ENCODE measurements at places on chromosomes 12 and 14.
A peak's percentile ranks its signal among the peaks of the same experiment; 100 is the strongest.

DNA sequence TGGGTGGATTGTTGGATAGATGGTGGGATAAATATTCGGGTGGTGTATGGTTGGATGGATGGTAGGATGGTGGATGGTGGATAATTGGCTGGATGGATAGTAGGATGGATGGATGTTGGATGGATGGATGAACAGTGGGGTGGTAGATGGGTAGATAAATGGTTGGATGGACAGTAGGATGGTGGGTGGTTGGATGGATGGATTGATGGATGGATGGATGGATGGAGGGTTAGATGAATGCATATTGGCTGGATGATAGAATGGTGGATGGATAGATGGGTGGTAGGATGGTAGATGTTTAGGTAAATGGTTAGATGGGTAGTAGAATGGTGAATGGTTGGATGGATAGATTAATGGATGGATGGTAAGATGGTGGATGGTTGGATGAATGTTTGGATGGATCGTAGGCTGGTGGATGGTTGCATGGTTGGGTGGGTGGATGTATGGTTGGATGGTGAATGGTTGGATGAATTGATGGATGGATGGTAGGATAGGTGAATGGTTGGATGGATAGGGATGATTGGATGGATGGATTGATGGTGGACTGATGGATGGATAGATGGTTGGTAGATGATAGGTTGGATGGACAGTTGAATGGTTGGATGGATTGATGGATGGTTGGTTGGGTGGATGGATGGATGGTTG lies 23.6 kb downstream of the ZBTB42 start:
- no peak for DNase-seq

DNA sequence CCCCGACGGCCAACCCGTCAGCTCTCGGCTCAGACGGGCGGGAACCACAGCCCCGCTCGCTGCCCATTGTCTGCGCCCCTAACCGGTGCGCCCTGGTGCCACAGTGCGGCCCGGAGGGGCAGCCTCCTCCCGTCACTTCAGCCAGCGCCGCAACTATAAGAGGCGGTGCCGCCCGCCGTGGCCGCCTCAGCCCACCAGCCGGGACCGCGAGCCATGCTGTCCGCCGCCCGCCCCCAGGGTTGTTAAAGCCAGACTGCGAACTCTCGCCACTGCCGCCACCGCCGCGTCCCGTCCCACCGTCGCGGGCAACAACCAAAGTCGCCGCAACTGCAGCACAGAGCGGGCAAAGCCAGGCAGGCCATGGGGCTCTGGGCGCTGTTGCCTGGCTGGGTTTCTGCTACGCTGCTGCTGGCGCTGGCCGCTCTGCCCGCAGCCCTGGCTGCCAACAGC lies at the start of gene WNT1:
Gene WNT1 (plus strand): TSS at position 32 of the 450 bp plus-strand sequence. CDS start 329 bp downstream, at position 361.
- DNase-seq = no peak

DNA sequence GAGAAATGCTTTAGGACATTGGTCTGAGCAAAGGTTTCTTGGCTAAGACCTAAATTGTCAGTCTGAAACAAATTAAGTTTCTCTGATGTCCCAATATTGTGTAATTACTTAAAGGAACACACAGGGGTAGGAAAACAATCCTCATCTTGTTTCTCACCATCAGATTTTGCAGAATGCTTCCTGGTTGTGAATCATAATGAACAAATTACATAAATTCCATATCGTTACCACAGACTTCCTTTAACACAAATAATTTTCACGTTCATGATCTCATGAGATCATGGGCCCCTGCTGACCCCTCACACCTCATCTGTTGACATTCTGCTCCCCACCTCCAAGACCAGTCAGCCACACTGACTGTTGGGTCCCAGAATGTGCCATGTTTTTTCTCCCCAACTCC lies 194.1 kb downstream of the MON2 start:
- peak; percentile 43 for DNase-seq

DNA sequence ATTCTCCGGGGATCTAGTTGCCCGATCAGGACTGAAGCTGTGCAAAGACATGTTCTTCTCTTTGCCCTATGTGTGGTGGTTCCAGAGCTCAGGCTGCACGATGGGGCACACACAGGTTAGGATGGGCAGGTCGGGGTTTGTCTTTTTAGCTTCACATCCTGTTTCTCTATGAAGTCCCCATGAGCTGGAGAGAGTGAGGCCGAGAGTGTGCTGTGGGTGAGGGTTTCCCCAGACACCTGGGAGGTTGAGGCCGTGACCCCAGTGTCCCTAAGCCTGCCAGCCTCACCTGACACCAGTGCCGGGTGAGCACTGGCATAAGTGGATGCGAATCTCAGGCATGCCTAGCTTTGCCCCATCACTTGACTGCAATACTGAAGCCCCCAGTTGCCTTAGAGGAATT lies 32.9 kb upstream of the IGF1 start:
- no peak for DNase-seq

DNA sequence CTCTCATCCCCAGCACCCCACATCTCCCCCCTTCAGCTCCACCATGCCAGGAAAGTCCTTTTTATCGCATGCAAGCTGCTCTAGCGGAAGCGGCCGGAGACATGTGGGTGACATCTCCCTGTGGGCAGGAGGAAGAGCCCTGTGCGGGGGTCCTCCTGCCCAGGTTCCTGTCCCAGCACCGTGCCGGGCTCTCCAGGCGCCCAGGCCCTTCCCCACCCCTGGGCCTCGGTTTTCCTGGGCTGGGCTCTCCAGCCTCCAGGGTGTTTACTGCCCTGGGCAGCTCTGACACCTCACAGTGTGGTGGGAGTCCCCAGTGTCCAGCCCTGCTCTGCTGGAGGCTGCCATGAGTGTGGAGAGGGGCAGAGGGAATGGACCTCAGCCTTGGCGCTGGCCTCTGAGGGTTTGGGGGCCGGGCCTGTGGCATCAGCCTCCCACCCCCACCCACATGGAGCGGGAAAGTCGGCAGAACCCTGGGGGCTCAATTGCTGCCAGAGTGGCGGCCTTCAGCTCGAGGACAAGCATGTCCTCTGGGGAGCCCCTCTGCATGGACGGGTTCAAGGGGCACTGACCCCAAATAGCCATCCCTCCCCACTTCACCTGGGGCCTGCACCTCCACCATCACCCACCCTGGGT lies 16.9 kb downstream of the ASPG start:
- DNase-seq = no peak

DNA sequence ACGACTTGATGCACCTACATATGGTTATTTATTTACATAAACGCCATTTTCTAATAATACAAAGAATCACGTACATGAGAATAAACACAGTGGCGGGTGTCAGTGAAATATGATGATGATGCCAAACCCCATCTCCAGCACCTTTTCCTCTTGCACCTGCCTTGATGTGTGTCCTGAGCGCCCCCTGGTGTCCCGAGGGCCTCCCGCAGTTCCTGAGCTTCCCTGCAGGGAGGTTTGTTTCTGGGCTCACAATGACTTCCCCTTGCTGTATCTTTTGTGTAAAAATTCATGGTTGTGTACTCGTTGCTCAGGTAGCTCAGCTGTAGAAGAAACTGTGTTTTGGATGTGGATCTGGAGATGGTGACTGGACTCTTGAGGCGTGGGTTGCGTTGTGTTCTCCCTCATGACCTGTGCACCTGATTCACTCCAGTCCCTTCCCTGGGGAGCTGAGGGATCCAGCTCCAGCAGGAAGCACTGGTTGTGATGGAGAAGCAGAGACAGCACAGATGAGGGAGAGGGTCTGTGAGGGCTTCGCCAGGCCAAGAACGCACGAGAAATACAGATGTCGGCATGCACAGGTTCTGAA lies 1037.8 kb downstream of the TMEM121 start:
- no peak for DNase-seq

DNA sequence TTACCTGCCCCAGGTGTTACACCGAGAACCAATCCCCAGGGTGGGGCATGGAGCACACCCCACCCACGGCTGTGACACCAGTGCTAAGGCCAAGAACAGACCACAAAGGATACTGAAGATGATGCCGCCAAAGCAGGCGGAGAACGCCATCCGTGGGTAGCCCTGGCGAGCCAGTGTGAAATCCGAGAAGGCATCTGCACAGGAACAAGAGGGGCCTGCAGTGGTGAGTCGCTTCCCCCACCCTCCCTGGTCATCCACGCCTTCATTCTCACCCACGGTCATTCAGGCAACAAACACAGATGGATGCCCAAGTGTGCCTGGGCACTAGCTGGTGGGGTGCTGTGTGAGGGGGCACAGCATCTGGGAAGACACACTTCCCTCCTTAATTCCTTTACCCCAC lies 28.5 kb downstream of the SLC8B1 start:
- DNase-seq = peak; percentile 27

DNA sequence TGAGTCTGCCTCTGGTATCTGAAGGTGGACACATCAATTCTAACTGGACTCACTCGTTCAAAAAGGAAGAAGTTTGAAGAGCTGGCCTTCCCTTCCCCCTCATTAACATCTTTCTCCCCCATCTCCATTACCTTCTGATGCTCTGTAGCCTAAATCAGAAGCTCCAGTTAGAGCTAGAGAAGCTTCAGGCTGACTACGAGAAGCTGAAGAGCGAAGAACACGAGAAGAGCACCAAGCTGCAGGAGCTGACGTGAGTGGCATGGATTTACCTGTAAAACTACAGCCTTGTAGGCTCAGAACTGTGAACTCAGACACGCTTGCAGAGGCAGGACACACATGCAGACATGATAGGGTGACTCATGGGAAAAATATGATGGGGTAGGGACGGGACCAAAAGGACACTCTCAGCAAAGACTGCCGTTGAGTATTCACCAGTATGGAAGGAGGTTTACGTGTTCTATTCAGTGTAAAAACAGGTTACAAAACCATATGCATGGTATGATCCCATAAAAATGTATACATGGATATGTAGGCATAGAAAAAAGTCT lies 14.3 kb upstream of the PIP4K2C start:
- DNase-seq = peak; percentile 28

DNA sequence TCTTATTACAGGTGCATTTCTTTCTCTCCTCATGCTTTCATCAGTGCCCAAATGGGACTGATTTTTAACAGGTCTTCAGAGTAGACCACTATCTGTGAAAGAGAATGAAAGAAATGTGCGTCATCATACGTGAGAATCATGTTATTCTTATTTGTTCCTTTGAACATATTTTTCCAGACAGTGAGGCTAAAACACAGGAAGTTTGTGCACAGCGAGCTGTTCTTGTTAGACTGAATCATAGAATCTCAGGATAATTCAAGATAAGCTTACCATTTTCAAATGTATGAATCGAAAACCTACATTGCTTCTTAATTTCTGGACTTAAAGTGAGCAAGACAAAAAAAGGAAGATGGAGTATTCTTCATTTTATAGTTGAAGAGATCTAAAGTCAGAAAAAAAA lies 383.1 kb downstream of the EGLN3 start:
- DNase-seq = peak; percentile 21

DNA sequence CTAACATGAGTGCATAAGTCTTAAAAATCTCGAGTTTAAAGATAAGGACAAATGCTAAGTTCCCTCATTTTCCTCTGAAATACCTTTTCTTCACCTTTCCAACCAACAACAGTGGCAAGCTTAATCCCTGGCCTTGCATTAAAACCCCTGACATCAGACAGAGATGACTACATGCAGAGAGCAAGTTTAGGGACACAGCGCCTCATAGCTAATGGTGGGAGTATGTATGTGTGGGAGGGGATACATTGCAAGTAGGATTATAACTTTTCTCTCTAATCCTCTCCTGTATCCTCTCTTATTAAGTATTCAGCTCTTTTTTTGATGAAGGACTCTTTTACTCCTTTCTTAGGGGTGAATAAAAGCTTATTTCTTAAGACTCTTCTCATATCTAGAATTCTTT lies 547.1 kb downstream of the CCER1 start:
- DNase-seq = no peak

DNA sequence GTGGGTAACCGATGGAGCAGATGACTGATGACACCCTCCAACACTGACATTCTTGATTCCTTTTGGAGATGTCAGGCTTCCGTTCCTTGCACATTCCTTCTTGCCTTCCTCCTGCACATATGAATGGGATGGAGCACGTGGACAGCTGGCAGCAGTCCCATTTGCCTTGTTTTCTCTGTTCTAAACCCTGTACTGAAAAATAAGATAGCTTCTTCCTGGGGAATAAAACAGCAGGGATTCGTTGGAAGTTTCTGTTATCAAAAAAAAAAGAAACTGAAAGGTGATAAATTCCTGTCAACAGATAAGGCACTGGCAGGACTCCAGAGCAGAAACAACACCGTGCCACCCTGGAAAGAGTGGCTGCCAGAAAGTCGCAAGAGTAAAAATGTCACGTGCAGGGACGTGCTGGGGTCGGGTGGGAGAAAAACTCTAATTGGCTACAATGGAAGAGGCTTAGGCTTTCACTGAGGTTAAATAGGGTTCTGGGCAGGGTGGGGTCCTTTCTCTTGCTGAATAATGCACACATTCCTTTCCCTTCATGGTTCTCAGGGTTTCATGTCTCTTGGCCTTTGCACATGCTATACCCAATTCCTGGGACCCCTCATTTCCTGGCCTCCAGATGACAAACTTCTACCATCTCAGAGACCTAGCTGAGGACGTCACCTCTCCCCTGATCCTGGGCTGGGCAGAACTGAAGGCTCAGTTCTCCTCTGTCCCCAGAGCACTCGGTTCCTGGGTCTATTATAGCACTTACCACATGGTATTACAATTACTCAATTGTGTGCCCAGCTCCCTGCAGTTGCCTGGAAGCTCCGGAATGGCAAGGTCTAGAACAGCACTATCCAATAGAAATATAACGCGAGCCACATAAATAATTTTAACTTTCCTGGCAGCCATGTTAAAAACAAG lies 7.0 kb upstream of the NUAK1 start:
- DNase-seq = no peak

- DNase-seq = peak; percentile 17
Observed at GRCh38 chr12:39990122-39991101, 115.5 kb downstream of the SLC2A13 start.

DNA sequence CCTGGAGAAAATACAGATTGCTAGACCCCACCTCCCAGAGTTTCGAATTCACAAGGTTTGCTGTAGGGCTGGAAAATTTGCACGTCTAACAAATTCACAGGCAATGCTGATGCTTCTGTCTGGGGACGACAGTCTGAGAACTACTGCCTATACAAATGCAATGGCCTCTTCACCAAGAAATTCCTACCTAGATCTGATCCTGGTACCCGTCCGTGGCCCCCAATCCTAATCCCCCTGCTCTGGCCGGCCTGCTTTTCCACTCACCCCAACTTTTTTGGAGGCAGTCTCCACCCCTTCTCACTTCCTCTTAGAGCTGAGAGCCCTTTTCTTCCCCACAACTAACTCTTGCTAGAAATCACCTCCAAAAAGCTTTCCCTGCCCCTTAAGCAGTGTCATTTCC lies 3.1 kb upstream of the SSH1 start:
- no peak for DNase-seq

- DNase-seq = no peak
Observed at GRCh38 chr12:46711756-46712155, 114.0 kb downstream of the SLC38A4 start.

DNA sequence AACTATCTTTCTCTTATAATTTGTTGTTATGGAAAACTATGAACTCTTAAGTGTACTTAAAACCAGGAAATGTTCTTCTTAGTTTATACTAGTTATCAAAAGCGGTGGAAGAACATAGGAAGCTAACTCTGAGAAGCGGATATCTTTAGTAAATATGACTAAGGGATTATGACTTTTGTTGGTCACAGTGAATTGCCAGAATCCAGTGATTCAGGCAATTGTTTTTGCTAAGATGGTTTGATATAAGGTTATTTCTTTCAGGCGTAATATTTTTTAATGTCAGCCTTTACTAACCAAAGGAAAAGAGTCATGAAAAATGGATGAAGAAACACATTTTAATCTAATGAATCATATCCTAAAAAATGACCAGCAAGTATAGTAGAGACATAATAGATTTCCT lies 473.5 kb downstream of the FOXG1 start:
- DNase-seq = peak; percentile 60

GRCh38 chr14:29971101-29971500 lies 43.5 kb upstream of the PRKD1 start:
- no peak for DNase-seq

All from RPMI7951 (cell line).